ENCODE measurements at places on chromosomes 4 and X. TPM values are rescaled to one million over a fixed set of nuclear protein-coding genes. Genes with fewer than 3 reads are reported as not detected.

CCDC110 gene
- total RNA-seq: 1.3 TPM

EIF2S3 gene
- total RNA-seq: 134 TPM

PRDM8 gene
- 16.6 TPM for total RNA-seq

ZNF711 gene
- 41.9 TPM for total RNA-seq

ARL9 gene
- 0.83 TPM for total RNA-seq

TMPRSS11D gene
- total RNA-seq: not detected

DCAF8L2 gene
- not detected for total RNA-seq

PAGE4 gene
- not detected for total RNA-seq

RS1 gene
- not detected for total RNA-seq

HSD17B13 gene
- total RNA-seq: 0.25 TPM

CFP gene
- total RNA-seq: 0.49 TPM

PNMA3 gene
- total RNA-seq: 7.8 TPM

SPATA4 gene
- not detected for total RNA-seq

FHIP1A gene
- total RNA-seq: 2.4 TPM

- peaks cover 7% of the 10 kb centered on the region for H3K27me3 ChIP-seq
- H3K36me3 ChIP-seq: peaks cover 7% of the 10 kb centered on the region
- H3K4me3 ChIP-seq: no peak overlapping the region
- H3K27ac ChIP-seq: peak overlapping the region; percentile 52
Measured at GRCh38 chr4:535181-535923, 36.3 kb downstream of the PIGG start.

DNA sequence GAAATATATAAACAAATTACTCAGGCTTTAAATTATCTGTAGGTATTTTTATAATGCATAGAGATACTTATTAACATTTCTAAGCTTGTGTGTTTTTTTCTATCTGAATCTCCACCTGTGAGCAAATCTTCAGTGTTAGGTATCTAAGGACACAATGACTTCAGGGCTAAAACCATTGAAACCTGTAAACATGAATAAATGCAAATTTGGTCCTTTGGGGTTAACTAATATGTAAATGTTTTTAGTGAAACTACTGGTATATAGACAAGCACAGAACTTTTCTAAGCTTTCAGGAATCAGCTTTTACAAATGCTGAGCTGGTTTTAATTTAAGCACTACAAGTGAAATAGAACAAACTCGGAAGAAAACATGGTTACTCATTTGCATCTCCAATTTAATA lies 147.9 kb downstream of the FBXO8 start:
- DNase-seq: no peak
- peaks cover 19% of the 10 kb centered on the region for H3K4me1 ChIP-seq
- H3K27ac ChIP-seq: peak overlapping the region; percentile 93
- peaks cover 4% of the 10 kb centered on the region for H3K27me3 ChIP-seq
- H3K36me3 ChIP-seq: no peaks in the 10 kb centered on the region

DNA sequence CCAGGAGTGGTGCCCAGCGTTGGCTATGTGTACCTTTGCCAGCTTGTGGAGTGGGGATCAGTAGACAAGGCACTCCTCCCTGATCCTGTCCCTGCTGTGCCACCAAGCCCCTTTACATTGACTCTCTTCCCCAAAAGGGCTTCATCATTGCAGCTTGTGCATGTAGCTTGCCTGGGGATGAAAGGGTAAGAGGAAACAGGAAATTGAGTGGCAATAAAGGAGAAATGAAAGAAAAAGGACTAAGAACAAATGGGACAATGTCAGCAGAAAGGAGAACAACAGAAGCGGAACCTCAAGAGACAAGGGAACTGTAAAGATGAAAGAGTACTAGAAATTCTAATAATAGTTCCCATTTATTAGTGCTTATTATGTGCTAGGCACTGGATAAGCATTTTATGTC lies 8.7 kb upstream of the IL13RA1 start:
- H3K36me3 ChIP-seq: no peaks in the 10 kb centered on the region
- H3K4me3 ChIP-seq: no peak overlapping the region
- no peak for DNase-seq

- peaks cover 3% of the 10 kb centered on the region for H3K27me3 ChIP-seq
- no peaks in the 10 kb centered on the region for H3K4me1 ChIP-seq
- H3K4me3 ChIP-seq: no peak overlapping the region
- no peak for DNase-seq
- H3K36me3 ChIP-seq: no peaks in the 10 kb centered on the region
Measured at GRCh38 chrX:65203545-65203944, 227.3 kb upstream of the ZC4H2 start.

GRCh38 chr4:176708771-176709311 lies 83.9 kb downstream of the VEGFC start:
- no peak for DNase-seq
- H3K4me3 ChIP-seq: no peak overlapping the region
- H3K36me3 ChIP-seq: peaks cover 5% of the 10 kb centered on the region
- H3K27ac ChIP-seq: no peak overlapping the region
- H3K27me3 ChIP-seq: peaks cover under 1% of the 10 kb centered on the region

DNA sequence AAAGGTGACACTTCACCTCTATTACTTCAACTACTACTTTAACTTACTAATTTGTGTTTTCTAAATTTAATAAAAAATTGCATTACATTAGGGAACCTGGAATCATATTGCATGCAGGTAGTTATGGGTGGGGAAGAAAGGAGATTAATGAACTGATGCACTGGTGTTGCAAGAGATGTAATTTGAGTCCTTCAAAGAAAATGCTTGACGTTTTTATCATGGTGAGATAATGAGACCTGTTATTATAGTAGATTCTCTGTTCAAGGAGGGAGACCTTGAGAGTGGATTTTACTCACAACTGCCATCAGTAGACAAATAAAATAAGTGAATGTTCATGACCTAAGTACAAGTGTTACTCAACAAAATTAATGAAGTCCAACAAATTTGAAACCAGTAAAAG lies 26.4 kb upstream of the MED14 start:
- no peaks in the 10 kb centered on the region for H3K4me1 ChIP-seq
- H3K36me3 ChIP-seq: no peaks in the 10 kb centered on the region
- DNase-seq: no peak
- no peak overlapping the region for H3K4me3 ChIP-seq
- H3K27me3 ChIP-seq: no peaks in the 10 kb centered on the region

GRCh38 chr4:87108142-87108546 lies 112.3 kb downstream of the KLHL8 start:
- no peaks in the 10 kb centered on the region for H3K27me3 ChIP-seq
- peak overlapping the region; percentile 40 for H3K4me3 ChIP-seq
- no peak for DNase-seq
- H3K36me3 ChIP-seq: no peaks in the 10 kb centered on the region
- no peak overlapping the region for H3K27ac ChIP-seq

DNA sequence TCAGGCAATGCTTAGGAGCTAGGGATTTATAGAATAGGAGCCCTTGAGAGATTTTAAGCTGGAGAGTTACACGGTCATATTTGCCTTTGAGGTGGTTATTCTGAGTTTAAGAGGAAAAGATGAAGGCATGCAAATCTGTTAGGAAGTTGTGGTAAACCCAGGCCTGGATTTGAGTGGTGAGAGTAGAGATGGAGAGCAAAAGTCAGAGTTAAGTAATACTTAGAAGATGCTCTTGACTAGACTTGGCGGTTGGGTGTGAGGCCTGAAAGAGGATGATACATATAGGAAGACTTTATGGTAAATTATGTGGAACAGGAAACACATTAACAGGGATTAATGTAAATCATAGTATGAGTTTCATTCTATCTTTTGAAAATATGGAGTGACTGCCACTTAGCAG lies 136.0 kb upstream of the ARX start:
- DNase-seq: no peak
- no peaks in the 10 kb centered on the region for H3K27me3 ChIP-seq
- no peak overlapping the region for H3K4me3 ChIP-seq
- H3K36me3 ChIP-seq: no peaks in the 10 kb centered on the region

GRCh38 chrX:39805825-39806224 lies 291.9 kb downstream of the BCOR start:
- H3K4me1 ChIP-seq: peaks cover 3% of the 10 kb centered on the region
- H3K4me3 ChIP-seq: no peak overlapping the region
- H3K27ac ChIP-seq: no peak overlapping the region
- no peaks in the 10 kb centered on the region for H3K27me3 ChIP-seq
- DNase-seq: no peak
- H3K36me3 ChIP-seq: no peaks in the 10 kb centered on the region

GRCh38 chr4:168071304-168071703 lies 21.0 kb upstream of the ANXA10 start:
- no peak overlapping the region for H3K4me3 ChIP-seq
- no peaks in the 10 kb centered on the region for H3K4me1 ChIP-seq
- no peak overlapping the region for H3K27ac ChIP-seq

DNA sequence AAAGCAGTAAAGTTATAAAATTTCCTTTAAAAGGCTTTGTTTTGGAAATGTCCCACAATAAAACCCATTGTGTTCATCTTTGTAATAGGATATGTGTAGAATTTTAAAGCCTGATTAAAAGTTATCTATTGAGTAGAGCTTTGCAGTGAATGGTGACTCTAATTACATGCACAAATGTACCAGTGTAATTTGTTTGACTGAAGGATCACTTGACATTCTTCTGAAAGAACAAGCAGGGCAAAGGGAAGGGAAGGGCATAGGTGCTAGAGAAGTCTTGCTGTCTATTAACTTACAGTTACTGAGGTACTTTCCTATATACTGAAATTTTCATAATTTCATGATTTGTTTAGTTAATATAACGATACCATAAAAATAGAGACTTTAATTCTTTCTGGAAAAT lies 70.8 kb downstream of the STIM2 start:
- H3K27me3 ChIP-seq: no peaks in the 10 kb centered on the region
- no peak overlapping the region for H3K4me3 ChIP-seq
- no peak overlapping the region for H3K27ac ChIP-seq
- no peaks in the 10 kb centered on the region for H3K36me3 ChIP-seq
- H3K4me1 ChIP-seq: peaks cover 4% of the 10 kb centered on the region
- DNase-seq: no peak

- H3K4me1 ChIP-seq: peaks cover 5% of the 10 kb centered on the region
- peak overlapping the region; percentile 77 for H3K27ac ChIP-seq
- H3K36me3 ChIP-seq: no peaks in the 10 kb centered on the region
- H3K27me3 ChIP-seq: peaks cover 5% of the 10 kb centered on the region
- DNase-seq: peak; percentile 47
- peak overlapping the region; percentile 78 for H3K4me3 ChIP-seq
Measured at GRCh38 chrX:150365990-150366911, 3.1 kb downstream of the MAMLD1 start.

DNA sequence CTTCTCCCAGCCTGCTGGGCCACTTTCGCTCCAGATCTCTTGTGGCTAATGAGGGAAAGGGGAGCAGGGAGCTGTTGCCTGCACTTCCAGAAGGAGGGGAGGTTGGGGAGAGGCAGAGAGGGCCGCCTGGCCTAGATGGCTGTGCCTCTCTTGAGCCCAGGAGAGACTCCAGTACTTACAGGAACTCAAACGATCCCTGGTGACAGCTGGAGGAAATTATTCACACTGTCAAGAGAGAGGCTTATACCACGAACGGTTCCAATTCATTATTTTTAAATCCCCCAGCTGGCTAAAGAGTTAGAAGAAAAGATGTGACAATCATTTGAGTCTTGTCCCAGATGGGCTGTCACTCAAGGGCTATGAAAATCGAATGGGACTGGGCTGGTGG lies 96.1 kb downstream of the PHKA2 start:
- no peaks in the 10 kb centered on the region for H3K36me3 ChIP-seq
- H3K27me3 ChIP-seq: no peaks in the 10 kb centered on the region
- H3K4me1 ChIP-seq: peaks cover 15% of the 10 kb centered on the region
- DNase-seq: no peak
- no peak overlapping the region for H3K4me3 ChIP-seq
- peak overlapping the region; percentile 39 for H3K27ac ChIP-seq

DNA sequence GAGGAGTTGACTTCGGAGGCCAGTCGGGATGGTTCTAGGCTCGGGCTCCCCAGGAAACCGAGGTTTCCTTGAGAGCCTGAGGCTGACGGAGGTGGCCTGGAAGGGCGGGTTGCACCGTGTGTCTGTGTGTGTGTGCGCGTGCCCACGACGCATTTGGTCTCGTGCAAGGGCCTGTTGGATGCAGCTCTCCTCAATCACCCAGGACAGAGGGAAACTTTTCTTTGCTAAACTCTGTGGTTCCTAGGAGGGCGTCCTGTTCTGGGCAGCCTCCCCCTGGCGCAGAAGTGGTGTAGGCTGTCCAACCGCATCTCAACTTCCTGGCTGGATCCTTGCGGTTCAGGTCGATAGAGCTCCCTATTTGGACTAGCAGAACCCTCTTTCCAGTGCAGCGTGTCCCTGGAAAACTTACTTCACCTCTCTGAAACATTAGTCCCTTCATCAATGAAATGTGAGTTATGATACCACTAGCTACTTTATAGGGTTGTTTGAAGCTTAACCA lies 973 bp downstream of the STK32B start:
- peak overlapping the region; percentile 55 for H3K4me3 ChIP-seq
- peaks cover 14% of the 10 kb centered on the region for H3K27me3 ChIP-seq
- no peaks in the 10 kb centered on the region for H3K36me3 ChIP-seq
- no peak overlapping the region for H3K27ac ChIP-seq
- no peaks in the 10 kb centered on the region for H3K4me1 ChIP-seq

DNA sequence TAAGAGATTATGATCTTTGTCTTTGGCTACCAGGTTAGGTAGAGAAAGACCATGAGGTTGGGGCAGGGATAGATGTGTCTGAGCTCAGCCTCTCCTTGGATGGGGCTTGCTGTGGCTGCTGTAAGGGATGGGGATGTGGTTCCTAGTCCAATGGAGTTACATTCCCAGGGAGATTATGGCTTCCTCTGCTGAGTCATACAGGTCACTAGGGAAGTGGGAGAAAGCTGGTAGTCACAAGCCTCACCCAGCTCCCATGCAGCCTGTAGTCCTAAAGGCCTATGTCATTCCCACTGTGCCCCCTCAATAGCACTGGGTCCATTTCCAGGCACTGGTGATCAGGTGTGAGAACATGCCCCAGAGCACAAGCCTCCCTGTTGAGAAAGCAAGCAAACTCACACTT lies 70.6 kb upstream of the CENPE start:
- no peaks in the 10 kb centered on the region for H3K4me1 ChIP-seq
- no peak overlapping the region for H3K4me3 ChIP-seq
- no peak overlapping the region for H3K27ac ChIP-seq
- DNase-seq: no peak

DNA sequence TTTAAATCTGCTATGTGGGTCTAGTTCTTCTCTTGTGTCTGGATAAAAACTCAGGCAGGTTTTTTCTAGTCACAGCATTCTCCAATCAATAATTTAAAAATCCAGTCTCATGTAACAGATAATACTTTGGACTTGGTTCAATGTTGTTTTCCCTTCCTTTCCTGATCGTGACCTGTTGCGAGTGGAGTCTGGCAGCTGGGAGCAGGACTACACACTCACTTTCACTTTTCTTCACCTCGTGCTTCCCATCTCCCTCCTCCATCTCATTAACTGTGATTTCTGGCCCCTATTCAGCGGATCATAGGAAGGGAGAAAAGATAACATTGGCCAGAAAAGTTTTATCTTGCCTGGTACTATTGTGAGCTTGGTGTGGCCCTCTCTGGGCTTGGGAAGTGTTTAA lies 96.6 kb upstream of the GATB start:
- H3K36me3 ChIP-seq: no peaks in the 10 kb centered on the region
- H3K4me3 ChIP-seq: no peak overlapping the region
- no peak overlapping the region for H3K27ac ChIP-seq
- DNase-seq: no peak

- no peaks in the 10 kb centered on the region for H3K27me3 ChIP-seq
- H3K4me3 ChIP-seq: no peak overlapping the region
- no peaks in the 10 kb centered on the region for H3K4me1 ChIP-seq
- DNase-seq: no peak
Measured at GRCh38 chrX:13598877-13599276, 29.5 kb downstream of the EGFL6 start.
